ENCODE measurements at places on chromosomes 13 and 19.

- no peak for DNase-seq
Measured at GRCh38 chr13:34216256-34216655, 398.3 kb downstream of the RFC3 start.

GRCh38 chr19:10269333-10270179 is 1.4 kb upstream of the ICAM1 start:
- DNase-seq, result peak; percentile 73

DNA sequence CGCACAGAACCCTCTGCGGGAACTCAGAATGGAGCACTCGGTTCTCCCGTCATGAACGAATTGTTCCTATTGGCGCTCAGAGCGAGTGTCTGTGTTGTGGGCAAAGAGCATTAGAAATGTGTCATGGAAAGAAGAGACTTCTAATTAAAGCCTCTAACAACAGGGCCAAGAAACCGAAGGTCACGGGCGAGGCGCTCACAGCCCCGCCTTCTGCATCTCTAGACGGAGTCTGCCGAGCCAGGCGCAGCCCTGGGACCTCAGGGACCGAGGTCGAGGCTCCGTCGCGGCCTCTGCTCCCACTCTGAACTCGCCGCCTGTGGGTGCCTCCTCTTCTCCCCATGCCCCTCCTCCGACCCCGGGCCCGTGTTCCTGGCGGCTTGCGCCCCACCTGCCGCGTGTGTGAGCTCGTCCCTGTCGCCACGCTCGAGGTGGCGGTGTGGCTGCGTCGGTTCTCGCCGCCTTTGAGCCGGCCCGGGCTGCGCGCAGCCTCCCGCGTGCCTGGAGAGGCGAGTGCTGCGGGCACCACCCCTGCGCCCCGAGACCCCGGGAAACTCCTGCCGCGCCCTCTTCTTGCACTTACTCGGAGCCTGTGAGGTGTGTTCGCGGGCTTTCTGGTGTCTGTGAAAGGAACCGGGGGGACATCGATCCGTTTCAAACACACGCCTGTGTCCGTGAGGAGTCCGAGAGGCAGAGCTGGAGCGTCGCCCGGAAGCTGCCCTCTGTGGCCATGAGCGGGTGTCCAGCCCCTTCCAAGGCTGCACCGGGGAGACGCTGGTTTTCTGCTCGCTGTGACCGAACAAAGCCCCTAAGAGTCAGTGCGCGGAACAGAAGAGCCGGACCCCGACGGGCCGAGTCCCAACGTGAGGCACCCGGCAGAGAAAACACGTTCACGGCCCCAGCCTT is 45.4 kb upstream of the SPACA7 start:
- DNase-seq, result no peak

- no peak for DNase-seq
Measured at GRCh38 chr19:30325676-30326392, 46.4 kb upstream of the ZNF536 start.

- DNase-seq, result no peak
Measured at GRCh38 chr19:1486720-1487575, 3.2 kb downstream of the PCSK4 start.
